ENCODE measurements at places on chromosomes 5 and 9.

- DNase-seq, result no peak
Observed at GRCh38 chr5:139181322-139181730, 16.8 kb downstream of the SIL1 start.

- DNase-seq, result no peak
Observed at GRCh38 chr9:113930390-113930783, 54.3 kb downstream of the ZNF618 start.

DNA sequence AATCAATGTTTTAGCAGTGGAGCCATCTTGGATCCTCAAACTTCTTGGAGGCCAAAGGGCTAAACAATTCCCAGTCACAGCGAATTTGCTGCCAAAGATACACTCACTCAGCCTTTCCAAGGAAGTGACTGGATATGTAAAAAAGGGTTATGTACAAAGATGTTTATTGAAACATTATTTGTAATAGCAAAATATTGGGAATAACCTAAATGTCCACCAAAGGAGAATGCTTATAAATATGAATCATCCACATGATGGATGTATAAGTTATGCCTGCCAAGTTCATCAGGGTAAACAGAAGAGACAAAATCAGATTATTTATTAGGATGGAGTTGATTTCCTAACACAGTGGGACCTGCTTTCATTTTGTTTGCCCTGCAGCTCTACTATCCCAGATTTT, 145.2 kb upstream of the ABCA1 start:
- no peak for DNase-seq

- DNase-seq, result no peak
Observed at GRCh38 chr9:96484521-96484931, 34.6 kb downstream of the HABP4 start.

DNA sequence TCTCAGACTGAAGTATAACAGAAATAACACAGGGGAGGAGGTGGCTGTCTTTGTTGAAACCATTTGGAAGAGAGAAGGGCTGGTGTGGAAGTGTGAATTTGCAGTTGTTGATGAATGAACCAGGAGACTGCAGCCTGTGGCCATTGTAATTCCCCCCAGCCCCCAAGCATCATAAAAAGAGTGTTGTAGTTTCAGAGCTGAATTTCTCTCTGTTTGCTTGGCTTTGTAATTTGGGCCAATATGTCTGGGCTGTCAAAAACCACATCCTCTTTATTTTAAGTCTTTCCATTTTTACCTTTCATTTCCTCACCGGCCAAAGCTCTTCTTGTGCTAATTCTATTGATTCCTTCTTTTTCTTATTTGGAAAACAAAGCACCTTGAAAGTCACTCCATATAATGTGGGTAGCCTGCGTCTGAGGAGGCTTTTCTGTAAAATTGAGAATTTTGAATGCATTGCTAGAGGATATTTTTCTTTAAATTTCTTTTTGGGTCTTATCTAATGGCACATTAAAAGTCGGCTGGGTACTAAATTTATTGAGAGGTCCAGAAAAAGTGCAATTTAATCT, 383.3 kb downstream of the OSTF1 start:
- DNase-seq, result no peak

- no peak for DNase-seq
Observed at GRCh38 chr9:81694541-81694940, 5.2 kb upstream of the TLE1 start.

- DNase-seq, result no peak
Observed at GRCh38 chr9:76725011-76725546, 39.2 kb upstream of the PCA3 start.

- DNase-seq, result no peak
Observed at GRCh38 chr5:143248822-143249579, 154.5 kb downstream of the NR3C1 start.

- DNase-seq, result no peak
Observed at GRCh38 chr9:107768224-107768623, 278.7 kb upstream of the KLF4 start.

- DNase-seq, result no peak
Observed at GRCh38 chr9:125558453-125559092, 148.4 kb downstream of the MAPKAP1 start.

GRCh38 chr5:172160506-172160905, 27.5 kb downstream of the STK10 start:
- no peak for DNase-seq

GRCh38 chr5:60092671-60093422, 199.3 kb upstream of the PDE4D start:
- no peak for DNase-seq

- no peak for DNase-seq
Observed at GRCh38 chr9:87547671-87548081, 50.0 kb downstream of the DAPK1 start.

- DNase-seq, result peak; percentile 18
Observed at GRCh38 chr9:70285246-70285645, 26.5 kb downstream of the SMC5 start.

- DNase-seq, result no peak
Observed at GRCh38 chr5:79399046-79399445, 114.9 kb downstream of the HOMER1 start.

GRCh38 chr9:68970151-68970550, 43.8 kb downstream of the PRKACG start:
- DNase-seq, result no peak

DNA sequence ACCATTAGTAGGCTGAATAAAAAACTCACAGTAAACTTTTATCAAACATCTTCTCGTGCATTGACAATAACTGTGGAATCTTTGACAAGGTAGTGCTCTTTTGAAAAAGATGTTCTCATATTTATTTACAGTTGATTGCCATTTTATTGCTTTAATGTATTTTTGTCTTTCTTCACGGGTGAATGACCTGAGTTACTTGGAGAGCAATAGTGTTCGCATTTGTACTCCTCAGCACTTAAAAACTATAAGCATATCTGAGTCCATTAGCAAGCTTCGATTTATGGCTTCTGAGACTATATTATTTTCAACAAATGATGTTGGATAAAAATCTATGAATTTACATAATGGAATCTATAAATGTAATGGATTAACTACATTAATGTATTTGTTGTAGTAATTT, 1012.3 kb downstream of the CDH9 start:
- no peak for DNase-seq

DNA sequence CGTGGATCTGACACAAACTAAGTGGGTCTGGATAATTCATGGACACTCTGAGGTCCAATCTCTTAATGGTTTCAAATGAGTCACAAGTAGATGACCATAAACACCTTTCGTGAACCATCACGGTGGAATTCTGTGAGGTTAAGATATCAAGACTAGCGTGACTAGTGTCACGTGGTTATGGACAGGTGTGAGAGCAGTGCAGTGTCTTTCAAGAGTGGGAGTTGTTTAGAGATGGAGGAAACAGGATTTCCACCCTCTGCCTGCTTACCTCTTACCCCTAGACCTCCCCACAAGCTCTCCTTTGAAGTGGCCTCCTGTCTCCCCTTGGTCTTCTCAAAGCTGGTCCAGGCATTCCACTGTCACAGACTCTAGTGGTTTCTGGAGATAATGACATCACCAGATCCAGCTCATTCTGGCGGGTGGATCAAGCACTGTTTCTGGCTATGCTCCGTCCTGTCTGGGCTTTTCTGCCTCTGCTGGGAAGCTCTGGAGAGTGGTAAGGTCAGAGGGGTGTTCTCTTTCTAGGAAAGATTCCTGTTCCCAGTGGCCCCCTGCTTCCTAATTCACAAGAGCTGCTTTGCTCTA, 20.0 kb upstream of the ZNF782 start:
- DNase-seq, result no peak

GRCh38 chr5:95863383-95863757, 40.8 kb upstream of the GLRX start:
- no peak for DNase-seq

DNA sequence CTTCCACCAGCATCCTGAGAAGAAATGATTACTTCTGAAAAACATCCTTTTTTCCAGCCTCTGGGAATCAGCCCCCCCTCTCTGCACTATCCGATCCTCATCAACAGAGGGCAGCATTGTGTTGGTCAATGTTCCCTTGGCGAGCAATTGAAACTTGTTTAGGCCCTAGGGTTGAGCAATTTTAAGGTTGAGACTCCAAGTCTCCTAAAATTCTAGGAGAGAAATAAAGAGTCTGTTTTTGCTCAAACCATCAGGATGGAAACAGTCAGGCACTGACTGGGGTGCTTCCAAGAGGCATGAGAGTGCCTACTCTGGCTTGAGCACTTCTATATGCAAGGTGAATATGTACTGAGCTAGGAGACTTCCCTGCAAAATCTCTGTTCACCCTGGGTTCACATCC, 12.4 kb upstream of the CYFIP2 start:
- DNase-seq, result no peak

GRCh38 chr5:168984135-168984675, 316.7 kb downstream of the SLIT3 start:
- no peak for DNase-seq

DNA sequence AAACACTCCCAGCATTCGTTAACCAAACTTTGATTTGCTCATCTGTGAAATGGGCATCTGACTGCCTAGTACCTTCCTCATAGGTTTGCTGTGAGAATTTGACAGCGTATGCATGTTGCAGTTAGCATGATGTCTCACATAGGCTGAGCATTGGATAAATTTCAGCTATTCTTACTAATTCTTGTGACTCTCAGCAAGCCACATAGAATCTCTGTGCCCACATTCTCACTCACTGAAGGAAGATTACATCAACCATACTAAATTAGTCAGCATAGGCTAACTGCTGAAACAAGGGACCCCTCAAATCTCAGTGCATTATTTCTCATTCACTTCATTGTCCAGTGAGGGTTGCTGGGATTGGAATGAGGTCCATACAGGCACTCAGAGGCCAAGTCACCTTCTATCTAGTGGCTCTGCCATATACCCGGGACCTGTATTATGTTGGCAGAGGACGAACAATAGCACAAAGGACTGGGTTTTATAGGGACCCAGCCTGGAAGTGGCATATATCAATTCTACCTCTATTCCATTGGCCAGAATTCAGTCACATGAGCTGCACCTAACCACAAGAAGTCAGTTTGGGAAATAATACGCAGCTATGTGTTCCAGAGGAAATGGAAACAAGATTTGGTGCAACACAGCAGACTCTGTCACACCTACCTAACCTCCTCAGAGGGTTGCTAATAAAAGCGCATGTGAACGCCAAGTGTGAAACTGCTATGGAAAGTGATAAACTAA, 4.2 kb upstream of the PTGER4 start:
- DNase-seq, result no peak

DNA sequence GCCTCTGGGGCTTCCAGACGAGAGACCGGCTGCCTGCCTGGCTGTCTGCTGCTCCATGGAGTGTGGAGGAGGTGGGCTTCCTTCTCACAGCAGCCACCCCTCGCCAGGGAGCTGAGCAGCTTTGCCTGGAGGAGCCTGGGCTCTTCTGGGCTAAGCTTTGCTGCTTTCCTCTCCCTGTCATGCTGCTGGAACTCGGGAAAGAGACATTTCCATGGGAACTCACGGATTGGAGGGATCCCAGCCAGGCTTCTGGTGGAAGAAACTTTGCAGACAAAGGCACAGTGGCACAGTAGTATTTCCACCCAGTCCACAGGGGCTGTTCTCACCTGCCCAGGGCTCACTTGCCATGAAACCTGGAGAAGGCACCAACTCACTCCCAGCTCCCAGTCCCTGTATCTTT, 5.6 kb upstream of the NTNG2 start:
- DNase-seq, result no peak

- DNase-seq, result no peak
Observed at GRCh38 chr5:96318569-96319110, 114.4 kb downstream of the PCSK1 start.

DNA sequence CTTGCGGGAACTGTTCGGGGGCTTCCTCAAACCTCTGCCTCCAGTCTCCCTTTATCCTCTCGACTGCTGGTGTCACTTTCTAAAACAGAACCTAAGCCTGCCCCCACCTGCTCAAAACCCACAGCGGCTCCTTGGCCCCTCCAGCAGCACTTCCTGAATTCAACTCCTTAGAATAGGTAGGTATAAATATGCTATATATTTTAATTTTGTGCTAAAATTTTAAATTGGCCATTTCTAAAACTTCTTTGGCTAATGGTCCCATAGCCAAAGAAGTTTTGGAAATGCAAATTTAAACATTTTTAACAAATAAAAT, 71.8 kb upstream of the TBC1D2 start:
- DNase-seq, result no peak

GRCh38 chr9:91001146-91001611, 199.6 kb downstream of the SYK start:
- DNase-seq, result no peak

DNA sequence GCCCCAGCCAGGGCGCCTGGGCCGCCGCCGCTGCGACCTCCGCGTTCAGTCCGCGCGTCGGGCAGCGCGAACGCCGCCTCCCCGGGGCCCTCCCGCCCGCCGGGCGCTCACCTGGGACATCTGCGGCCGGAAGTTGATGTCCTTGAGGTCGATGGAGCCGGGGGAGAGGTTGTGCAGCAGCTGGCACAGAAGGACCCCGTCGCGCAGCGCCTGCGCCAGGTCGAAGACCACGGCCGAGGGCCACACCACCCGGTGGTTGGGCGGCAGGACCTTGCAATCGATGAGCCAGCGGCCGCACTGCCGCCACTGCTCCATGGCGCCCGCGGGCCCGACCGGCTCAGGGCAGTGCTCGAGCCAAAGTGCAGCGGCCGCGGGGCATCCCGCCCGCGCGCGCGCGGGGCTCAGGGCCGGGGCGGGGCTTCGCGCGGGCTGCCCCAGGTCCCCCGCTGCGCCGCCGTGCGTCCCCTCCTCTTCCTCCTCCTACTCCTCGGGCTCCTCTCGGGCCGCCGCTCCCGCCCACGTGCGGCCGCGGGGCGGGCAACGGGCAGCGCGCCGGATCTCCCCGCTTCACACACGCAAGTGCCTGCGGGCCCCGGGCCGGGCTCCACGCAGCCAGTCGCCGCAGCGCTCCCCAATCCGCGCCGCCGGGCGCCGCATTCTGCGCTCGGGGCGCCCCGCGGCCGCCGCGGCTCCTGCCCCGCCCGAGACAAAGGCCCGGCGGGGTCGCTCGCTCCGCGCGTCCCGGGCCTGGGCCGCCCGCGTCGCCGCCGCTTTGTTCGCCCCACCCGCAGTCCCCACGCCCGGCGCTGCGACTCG, at the start of gene VAV2:
Gene VAV2, minus strand, starts transcription at position 361 of the 816 bp plus-strand sequence. Its CDS starts 46 bp downstream, at position 315.
- DNase-seq, result no peak

GRCh38 chr9:107713470-107713869, 223.9 kb upstream of the KLF4 start:
- DNase-seq, result no peak

DNA sequence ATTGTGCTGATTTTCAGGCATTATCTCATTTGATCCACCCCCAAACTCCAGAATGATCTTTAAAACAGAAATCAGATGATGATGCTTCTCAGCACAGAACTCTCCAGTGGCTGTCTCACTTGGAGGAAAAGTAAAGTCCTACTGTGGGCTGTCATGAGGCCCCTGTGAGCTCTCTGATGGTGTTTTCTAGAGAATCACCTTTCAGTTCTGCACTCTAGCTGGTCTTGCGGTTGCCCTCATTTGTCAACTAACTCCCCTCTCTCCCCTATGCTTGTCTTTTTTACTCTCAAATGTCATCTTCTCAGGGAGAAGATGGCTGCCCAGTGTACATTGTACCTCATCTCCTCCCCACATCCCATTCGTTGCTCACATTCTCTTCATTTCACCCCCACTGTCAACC, 295.8 kb downstream of the MLLT3 start:
- DNase-seq, result no peak

Measured in left renal pelvis (tissue), 4 donors.